Testis (tissue), 5 donors: ENCODE measurements at places on chromosomes 12 and 14. TPM values are rescaled to one million over a fixed set of nuclear protein-coding genes. Genes with fewer than 3 reads are reported as not detected.
A peak's percentile ranks its signal among the peaks of the same experiment; 100 is the strongest.

DNA sequence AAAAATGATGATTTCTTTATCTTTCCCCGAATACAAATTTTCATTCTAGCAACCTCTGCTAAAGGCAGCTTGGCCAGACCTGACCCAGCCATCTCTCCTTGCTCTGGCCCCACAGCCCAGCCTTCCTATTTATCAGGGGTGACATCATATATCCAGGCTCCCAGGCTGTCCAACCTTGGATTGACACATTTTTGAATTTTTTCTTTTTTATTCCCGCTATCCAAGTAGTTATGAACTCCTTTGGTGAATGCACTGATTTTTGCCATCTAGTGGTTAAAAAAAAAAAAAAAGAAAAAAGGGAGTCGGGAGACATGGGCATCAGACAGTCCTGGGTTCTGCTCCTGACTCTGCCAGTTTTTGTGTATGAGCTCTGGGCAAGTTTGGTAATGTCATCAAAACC, 120.5 kb downstream of the PTPN11 start:
- no peak for DNase-seq

DNA sequence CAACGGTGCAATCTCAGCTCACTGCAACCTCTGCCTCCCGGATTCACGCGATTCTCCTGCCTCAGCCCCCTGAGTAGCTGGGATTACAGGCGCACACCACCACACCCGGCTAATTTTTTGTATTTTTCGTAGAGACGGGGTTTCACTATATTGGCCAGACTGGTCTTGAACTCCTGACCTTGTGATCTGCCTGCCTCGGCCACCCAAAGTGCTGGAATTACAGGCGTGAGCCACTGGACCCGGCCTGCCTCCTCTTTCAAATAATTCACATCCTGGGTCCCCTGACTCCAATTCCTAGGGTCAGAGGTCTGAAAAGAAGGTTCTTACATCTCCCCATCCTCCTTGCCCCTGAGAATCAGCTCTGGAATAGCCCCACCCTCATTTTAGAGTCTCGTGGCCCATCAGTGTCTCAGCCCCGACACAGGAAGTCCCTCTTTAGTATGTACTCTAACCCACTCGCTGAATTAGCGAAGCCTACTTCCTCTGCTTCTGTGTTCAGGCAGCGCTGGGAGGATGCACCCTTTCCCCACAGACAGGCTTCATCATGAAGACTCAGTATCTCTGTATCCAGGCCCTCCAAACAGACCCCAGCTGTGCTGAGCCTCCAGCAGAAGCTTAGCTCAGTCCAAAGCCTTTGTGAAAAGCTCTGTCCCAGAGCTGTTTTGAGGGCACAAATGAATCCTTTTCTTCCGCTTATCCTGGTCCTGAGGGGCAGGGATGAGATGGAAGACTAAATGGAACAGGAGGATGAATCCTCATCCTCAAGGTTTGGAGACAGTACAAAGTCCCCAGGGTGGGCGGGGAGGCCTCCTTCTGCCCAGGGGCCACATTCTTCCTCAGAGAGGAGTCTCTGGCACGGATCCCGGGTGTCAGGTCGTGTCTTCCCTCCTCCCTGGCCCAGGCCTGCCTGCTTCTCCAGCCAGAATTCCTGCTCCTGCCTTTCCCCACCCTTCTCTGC, 3.5 kb downstream of the LPAR5 start:
- DNase-seq, result peak; percentile 47

DNA sequence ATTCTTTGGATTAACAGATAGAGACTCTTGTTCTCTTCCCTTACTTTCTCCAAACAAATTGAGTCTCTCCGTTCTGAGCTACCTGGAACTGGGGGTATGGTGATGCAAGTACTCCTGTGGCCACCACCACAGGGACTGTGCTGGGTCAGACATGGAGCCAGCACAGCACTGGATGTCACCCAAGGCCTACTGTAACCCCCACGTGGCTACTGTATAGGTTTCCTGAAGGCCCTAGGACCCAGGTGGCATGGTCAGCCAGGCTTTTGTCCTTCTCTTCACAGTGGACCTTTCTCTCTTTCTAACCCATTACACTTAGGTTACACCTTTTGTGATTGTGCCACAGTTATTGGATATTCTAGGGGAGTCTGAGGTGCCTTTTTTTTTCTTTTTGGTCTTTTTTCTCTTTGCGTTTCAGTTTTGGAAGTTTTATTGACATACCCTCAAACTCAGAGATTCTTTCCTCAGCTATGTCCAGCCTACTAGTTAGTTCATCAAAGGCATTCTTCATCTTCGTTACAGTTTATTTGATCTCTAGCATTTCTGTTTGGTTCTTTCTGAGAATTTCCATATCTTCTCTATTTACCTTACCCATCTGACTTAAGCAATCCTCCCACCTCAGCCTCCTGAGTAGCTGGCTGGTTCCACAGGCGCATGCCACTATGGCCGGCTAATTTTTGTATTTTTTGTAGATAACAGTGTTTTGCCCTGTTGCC, 6.0 kb upstream of the KLHDC2 start:
- no peak for DNase-seq

DNA sequence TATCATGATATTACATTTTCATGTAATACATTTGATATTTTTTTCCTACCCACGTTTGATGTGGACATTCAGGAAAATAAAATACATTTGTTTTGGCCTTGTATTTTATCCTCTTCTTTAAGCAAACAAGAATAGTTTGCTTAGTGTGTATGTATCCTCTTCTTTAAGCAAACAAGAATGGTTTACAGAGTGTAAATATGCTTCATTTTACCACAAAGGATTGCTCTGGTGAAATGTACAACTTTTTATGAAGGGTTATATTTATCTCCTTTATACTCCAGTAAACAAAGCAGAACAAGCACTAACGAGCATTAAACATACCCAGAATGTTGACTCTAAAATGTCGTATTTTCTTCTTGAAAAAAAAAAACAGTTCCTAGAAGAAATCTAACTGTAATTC, 244.7 kb downstream of the KCNH5 start:
- no peak for DNase-seq

The IL22 gene
- not detected for total RNA-seq

The KIF5A gene
- total RNA-seq, result 9.1 TPM

The REM2 gene
- 4.8 TPM for total RNA-seq

DNA sequence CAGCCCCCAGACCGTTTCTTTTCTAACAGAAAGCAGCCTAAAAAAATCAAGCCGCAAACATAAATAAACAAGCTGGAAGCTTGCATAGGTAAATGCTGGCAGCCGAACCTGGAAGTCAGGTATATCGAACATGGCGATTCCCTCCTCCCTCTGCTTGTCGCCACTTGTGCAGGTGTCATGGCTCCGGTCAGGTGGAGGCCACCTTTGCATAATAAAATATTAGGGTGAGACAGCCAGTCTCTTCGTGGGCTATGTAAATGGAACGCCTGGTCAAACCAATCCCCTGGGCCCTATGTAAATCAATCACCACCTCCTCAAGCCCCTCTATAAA, 223.9 kb upstream of the DAAM1 start:
- DNase-seq, result no peak

GRCh38 chr12:78559886-78560285, 304.7 kb upstream of the SYT1 start:
- no peak for DNase-seq

The SPIC gene
- total RNA-seq, result not detected

DNA sequence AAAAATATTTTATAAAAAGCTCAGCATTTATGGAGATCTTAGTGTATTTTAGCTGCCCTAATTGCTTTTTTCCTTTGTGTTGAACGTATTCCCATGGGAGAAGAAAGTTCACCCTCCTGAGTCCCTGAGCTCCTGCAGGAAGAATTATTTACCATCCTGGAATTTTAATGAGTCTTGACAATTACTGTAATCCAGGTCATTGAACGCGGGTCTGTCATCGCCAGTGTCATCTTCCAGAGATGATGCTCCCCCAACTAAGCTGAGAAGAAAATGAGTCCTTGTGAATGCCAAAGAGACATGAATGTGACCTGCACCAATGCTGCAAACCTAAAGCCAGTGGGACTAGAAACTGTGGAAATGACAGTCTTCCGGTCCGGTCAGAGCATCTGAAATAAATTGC, 129.5 kb downstream of the FBXL14 start:
- no peak for DNase-seq

GRCh38 chr12:107533218-107533617, 152.4 kb upstream of the PWP1 start:
- DNase-seq, result no peak

The KRT77 gene
- not detected for total RNA-seq

- DNase-seq, result no peak
Observed at GRCh38 chr12:7411343-7411742, 32.6 kb downstream of the CD163L1 start.

The PTPRB gene
- total RNA-seq, result 10.9 TPM
